ENCODE measurements at places on chromosomes 11 and 22. TPM values are rescaled to one million over a fixed set of nuclear protein-coding genes. Genes with fewer than 3 reads are reported as not detected.

SYTL2 gene
- polyA plus RNA-seq: 26.1 TPM

LAMTOR1 gene
- polyA plus RNA-seq: 110 TPM

TEX12 gene
- not detected for polyA plus RNA-seq

OR51I1 gene
- polyA plus RNA-seq: not detected

SEC14L2 gene
- 0.23 TPM for polyA plus RNA-seq

VSIG2 gene
- not detected for polyA plus RNA-seq

RAB3IL1 gene
- not detected for polyA plus RNA-seq

GDPD5 gene
- polyA plus RNA-seq: 1.8 TPM

STK33 gene
- not detected for polyA plus RNA-seq

SMC1B gene
- polyA plus RNA-seq: 0.21 TPM

INS gene
- not detected for polyA plus RNA-seq

MPZL3 gene
- polyA plus RNA-seq: 4.2 TPM

TMEM41B gene
- 5.4 TPM for polyA plus RNA-seq

OR6A2 gene
- not detected for polyA plus RNA-seq

SHISAL1 gene
- not detected for polyA plus RNA-seq

MIEF1 gene
- 13.8 TPM for polyA plus RNA-seq

ZDHHC8 gene
- polyA plus RNA-seq: 0.54 TPM

HORMAD2 gene
- polyA plus RNA-seq: not detected

All from immature natural killer cell (primary cell).